Fibroblast of villous mesenchyme (primary cell): ENCODE measurements at places on chromosomes 6 and 20. TPM values are rescaled to one million over a fixed set of nuclear protein-coding genes. Genes with fewer than 3 reads are reported as not detected.

GRCh38 chr6:31896856-31897611 is 464 bp downstream of the EHMT2 start:
- DNase-seq = no peak

GRCh38 chr6:6588064-6588923 is at the start of gene LY86:
TSS of gene LY86 (plus strand) at chr6:6588720. CDS start at chr6:6588735, 15 bp downstream.
- no peak for DNase-seq

DNA sequence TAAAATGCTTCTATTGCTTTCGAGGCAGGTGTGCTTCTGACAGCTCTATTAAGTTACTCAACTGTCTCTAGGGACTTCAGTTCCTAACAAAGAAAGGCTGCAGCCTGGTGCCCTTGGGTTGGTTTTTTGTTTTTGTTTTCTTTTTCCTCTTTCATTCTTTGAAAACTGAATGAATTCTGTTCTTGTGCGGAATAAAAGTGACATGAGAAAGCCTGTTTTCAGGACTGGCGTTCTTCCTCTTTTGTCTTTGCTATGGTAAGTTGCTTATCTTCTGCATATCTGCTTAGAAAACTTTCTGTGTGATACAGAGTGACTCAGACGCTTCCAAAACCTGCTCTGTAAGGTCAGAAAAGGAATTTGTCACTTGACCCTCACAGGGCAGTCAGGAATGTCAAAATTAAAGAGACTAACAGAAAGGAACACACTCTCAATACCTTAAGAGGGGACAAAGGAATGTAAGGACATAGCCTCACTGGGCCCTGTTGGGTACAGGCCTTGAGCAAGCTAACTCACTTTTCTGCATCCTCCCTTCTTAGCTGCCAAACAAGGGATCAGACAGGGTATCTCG is 56.2 kb upstream of the NHSL1 start:
- DNase-seq = peak; percentile 14

DNA sequence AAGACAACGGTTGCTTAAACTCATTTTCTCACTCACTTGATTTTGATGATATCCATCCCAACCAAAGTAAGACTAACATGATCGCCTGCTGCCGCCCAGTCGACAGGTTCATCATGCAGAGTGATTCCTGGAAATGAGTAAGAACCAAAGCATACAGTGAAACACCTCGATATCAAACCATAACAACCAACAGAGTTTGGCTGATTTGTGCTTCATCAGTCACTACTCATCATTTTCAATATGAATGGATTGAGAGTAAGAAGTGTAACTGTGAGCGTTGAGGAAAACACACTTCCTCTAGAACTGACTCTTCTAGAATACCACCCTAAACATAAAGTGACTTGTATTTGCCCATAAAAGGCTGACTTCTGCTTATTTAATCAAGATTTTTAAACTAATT is 29.2 kb upstream of the ALDH8A1 start:
- DNase-seq = no peak

Gene SYCP2
- total RNA-seq = 1.6 and 3.0 TPM in 2 replicates

- DNase-seq = no peak
These were observed 43.2 kb upstream of the FNDC1 start for GRCh38 chr6:159125951-159126352.

DNA sequence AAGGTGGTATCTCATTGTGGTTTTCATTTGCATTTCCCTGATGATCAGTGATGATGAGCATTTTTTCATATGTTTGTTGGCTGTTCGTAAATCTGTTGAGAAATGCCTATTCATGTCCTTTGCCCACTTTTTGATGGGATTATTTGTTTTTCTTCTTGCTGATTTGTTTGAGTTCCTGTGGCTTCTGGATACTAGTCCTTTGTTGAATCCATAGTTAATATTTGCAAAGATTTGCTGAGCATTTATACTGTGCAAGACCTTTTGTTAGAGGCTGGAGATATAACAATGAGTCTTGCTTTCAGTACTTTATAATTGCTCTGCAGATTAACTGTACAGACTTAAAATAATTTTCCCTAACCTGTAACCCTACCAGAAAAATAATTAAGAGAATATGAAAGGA is 35.6 kb downstream of the PDE7B start:
- DNase-seq = no peak

Gene TFAP2C
- 13.5 and 18.1 TPM in 2 replicates for total RNA-seq

GRCh38 chr6:149220882-149221773 is 96.4 kb upstream of the TAB2 start:
- DNase-seq = no peak

- no peak for DNase-seq
These were observed 225.8 kb upstream of the QKI start for GRCh38 chr6:163188746-163189145.

DNA sequence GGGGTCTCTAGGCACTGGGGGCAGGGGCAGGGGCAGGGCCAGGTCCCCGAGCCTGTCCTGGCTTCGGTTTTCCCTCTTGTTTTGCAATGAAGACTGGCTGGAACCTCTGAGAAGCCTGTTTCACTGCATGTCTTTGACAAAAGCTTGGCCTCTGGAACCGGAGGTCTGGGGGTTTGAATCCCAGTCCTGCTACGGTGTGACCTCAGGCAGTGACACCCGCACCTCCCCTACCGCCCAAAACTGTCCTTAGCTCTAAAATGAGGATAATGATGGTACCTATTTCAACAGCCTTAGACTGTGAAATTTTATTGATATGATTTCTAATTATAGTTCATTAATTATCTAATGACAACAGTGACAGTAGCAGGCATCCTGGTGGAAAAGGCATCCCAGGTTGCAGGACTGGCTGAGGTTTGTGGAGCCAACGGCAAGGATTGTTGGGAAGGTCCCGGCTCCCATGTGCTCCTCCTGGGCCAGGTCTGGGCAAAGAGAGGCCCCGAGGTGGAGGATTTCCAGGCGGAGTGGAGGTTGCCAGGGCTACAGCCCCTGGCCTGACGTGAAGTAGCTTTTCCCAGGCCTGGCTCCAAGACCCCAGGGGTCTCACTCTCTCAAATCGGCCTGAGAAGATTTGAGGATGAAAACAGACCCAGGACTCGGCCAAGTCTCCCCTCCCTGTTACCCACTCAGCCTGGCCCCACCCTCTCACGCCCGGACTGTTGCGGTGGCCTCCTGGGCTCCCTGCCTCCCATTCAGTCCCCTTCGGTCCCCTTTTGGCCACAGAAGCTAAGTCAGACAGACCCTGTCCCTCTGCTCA is 57.9 kb downstream of the SNAI1 start:
- no peak for DNase-seq

GRCh38 chr6:37806213-37806612 is 13.3 kb upstream of the ZFAND3 start:
- no peak for DNase-seq

DNA sequence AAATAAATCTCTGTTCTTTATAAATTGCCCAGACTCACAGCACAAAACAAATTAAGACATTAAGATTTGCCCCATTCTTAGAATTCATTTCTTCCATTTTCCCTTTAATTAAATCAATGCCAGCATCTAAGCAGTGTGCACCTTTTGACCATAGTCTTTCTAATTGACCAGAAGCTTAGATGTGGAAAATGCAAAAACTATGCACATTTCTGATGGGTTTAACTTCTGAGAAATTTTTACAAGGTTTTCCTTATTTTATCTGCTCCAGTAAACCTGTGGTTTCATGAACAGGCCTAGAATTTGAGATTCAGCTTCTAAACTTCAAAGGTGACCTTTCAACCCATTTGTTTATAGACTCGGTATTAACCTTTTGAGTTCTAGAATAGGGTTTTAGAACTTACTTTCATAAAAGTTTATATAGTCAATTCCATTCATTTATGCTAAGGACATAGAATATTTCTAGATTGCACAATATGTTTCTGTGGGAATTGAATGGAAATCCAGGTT is 437.8 kb upstream of the HSF2 start:
- peak; percentile 72 for DNase-seq

DNA sequence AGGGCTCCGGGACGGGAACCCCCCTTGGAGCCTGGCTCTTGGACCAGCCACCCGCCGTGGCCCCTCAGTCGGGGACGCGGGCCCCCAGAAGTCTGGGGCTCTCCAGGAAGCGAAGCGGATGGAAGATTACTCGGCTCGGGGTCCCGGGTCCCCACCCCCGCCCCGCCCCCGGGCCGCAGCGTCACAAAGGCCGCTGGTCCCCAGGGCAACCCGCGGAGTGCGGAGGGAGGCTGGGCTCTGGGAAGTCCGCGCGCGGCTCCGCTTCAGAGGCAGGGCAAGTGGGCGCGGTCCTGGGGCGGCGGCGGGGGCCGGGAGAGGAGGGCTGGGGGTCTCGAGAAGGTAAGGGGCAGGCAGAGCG is at the start of gene FNDC11:
Gene FNDC11, plus strand, starts transcription at position 227 of the 358 bp plus-strand sequence. CDS start 1,505 bp downstream, outside the sequence.
- DNase-seq = peak; percentile 44

DNA sequence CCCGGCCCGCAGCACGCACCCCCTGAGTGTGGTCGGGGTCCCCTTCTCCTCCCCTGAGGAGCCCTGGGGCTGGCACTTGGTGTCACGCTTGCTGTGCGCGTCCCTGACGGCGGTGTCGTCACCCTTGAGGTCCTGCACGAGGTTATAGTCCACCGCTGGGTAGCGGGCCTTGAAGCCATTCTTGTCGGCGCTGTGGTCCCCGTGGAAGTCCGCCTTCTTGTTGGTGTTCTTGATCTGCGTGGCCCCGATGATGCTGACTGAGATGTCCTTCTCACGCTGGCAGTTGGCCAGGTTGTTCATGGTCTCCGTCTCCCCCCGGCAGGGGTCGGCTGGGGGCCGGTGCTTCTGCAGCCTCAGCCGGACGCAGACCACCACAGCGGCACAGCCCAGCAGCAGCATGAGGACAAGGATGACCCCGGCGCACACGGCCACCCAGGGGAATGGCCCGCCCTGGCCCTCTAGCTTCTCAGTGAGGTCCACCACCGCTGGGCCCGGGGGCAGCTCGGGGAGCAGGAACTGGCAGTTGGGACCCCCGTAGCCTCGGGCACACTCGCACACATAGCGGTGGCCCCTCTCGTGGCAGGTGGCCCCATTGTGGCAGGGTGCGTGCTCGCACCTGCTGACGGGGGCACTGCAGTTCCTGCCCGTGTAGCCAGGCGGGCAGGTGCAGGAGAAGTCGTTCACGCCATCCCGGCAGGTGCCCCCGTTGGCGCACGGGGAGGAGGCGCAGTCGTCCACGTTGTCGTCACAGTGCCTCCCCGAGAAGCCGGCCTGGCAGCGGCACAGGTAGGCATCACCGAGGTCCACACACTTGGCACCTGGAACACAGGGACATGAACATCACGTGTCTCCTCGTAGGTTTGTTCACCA is 7.4 kb downstream of the DLL1 start:
- DNase-seq = no peak

Gene ASIP
- not detected in 2 replicates for total RNA-seq

GRCh38 chr6:25753079-25753478 is 1.5 kb upstream of the SLC17A4 start:
- DNase-seq = no peak

GRCh38 chr6:151576633-151577032 is 82.8 kb downstream of the CCDC170 start:
- no peak for DNase-seq

- no peak for DNase-seq
These were observed 34.2 kb upstream of the MDGA1 start for GRCh38 chr6:37731888-37732287.

- no peak for DNase-seq
These were observed 95.6 kb downstream of the OPRM1 start for GRCh38 chr6:154134471-154135147.

DNA sequence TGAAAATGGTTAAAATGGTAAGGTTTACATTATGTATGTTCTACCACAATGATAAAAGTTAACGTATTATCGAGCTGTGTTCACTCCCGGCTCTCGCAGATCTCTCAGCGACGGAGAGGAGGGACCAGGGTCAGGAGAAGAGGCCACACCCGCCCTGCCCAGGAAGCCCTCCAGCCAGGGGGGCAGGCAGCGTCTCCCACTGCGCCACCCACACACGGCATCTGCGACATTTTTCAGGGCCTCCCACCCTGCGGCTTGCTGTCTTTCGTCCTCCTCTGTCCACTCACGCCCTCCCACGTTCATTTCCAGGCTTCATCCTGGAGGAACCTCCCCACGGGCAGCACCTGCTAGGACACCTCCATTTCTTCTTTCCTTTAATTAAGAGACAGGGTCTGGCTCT is 43.3 kb downstream of the ZBTB46 start:
- DNase-seq = no peak
